NCI-H1930 (cell line): ENCODE measurements at places on chromosomes 4 and X.

DNA sequence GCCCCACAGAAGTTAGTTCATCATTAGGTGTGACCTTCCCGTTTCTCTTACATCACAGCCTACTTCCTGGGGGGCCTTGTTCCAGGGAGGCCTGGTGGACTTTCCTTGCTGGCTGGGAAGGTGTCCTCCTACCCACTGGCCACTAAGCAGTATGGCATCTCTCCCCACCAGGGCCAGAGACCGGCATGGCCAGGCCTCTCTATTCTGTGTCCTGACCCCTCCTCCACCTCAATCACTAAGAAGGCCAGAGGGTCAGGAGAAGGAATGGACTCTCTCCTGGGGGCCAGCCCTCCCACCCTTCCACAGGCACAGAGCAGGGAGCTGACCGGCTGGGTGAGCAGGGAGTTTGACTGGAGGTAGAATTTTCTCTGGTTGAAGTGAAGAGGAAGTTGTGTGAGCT, 81.9 kb downstream of the PJA1 start:
- no peak for DNase-seq

GRCh38 chr4:158444621-158445020, 77.1 kb upstream of the RXFP1 start:
- DNase-seq, result no peak

GRCh38 chrX:114964374-114964773, 53.0 kb downstream of the IL13RA2 start:
- no peak for DNase-seq

GRCh38 chr4:87005690-87006425, 71.0 kb downstream of the AFF1 start:
- no peak for DNase-seq

GRCh38 chr4:19024047-19024446, 1002.5 kb upstream of the LCORL start:
- no peak for DNase-seq

DNA sequence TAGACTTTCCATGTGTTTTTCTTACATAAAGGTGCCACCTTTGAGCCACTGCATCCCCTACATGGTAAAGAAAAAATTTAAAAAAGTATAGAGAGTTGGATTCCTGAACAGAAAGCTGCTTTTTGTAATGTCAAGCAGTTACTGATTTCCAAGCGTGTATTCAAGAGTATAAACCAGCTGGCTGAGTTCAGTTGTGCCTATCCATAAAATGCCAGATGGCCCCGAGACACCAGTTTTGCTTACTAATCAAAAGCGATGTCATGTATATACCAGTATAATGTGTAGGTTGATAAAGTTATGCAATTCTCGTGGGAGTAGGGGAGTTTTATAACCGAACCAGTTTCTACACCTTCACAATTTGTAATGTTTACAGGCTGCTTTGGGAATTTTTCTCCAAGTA, 26.2 kb upstream of the PNPLA4 start:
- DNase-seq, result no peak
